Liver (tissue), 10 donors: ENCODE measurements at places on chromosomes 4 and X.

DNA sequence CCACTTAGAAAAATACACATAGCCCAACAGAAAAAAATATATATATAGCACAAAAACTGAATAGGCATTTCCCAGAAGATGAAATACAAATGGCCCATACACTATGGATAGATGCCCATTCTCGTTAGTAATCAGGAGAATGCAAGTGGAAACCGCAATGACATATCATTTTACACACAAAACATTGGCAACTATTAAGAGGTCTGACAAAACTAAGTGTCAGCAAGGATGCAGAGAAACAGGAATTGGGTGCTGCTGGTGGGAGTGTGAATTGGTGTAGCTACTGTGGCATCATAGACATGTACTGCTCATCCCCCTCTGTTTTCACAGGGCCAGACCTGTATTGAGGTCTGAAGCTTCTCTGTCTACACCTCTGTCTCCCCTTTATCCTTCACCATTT, 320.0 kb downstream of the IDS start:
- DNase-seq: no peak

DNA sequence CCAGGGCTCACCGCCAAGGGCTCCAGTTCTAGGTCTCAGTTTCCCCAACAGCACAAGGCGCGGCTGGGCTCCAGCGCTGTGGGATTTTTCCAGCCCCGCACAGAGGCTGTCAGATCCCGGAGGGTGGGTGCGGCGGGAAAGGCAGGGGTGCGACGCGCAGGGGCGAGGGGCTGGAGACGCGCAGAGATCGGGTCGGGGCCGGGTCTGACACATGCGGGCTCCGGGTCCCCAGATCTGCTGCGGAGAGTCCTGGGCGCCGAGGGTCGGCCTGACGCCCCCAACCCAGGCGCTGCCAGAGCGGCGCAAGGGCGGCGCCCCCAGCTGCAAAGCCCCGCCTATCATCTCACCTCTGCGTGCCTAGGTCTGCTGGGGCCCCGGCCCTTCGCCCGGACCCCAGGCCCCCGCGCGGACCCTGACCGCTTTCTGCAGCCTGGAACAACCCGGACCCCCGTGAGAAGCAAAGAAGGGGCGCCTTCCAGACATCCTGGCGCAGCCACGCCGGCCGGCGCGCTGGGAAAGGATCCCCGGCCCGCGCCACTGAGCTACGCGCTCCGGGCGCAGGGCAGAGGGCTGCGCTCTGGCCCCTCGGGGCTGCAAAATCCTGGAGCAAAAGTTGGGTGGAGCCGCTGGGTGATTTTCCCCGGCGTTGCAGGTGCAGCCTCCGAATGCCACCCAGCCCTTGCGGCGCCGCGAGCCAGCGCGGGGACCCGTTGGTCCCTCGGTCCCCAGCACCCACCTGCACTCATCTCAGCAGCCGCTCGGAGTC, 486 bp downstream of the ABLIM2 start:
- no peak for DNase-seq

DNA sequence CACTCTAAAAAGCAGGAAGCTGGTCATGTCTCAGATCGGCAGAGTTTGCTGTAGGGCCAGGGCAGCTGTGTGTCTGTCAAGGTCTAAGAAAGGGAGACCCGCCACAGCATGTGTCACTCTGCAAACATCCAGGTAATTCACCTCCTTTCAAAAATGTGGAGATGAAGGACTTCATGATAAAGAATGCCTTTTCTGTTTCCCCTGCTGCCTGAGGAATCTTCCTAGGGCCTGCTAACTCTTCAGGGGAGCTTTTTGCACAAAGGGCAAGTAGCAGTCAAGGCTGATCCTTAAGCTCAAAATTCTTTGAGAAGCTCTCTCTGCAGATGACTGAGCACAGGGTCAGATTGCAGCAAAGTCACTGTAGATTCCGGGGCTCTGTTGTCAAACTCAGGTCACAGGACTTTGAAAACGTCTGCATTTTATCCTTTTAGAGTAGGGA, 21.1 kb downstream of the RASL11B start:
- no peak for DNase-seq

GRCh38 chr4:17066972-17067371, 168.5 kb upstream of the LDB2 start:
- no peak for DNase-seq

DNA sequence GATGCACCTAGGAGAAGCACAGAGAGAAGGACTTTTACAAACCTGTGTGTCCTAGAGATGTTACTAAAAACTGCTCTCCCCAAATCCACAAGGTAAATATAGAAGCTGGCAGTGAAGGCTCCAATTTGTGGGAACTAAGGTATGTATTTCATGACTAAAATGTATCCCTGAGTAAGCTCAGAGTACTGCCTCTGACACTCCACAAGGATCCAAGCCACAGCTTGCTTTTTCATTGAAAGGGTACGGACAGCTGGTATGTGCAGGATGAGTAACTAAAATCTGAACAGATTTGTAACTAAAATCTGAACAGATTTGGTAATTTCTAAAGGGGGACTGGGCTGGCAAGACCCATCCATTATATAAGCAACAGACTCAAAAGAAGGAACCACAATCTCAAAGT, 187.6 kb downstream of the DCLK2 start:
- DNase-seq: no peak

GRCh38 chr4:47798165-47798564, 39.7 kb downstream of the CORIN start:
- no peak for DNase-seq

DNA sequence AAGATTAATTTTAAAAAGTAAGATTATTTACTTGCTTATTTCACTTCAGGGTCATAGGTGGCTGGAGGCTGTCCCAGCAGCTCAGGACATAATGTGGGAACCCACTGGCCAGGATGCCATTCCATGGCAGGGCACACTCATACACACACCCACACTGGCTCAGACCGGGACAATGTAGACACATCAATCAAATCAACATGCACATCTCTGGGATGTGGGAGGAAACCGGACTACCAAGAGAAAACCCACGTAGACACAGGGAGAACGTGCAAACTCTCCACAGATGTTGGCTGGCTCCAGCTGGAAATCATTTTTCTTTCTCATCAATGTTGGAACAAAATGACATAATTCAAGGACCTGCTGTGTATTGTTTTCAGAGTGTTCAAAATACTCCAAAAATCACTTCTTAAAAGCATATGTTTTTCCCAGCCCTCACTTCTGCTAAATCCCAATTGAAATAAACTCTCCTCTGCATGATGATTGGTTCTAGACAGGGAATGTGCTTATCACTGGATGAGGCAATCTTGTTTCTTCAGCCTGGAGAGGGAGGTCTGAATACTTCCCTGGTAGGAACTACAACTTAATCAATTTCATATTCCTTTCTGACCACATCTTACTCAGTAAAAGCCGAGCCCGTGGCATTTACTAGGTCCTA, 18.6 kb upstream of the CPE start:
- DNase-seq: no peak

- no peak for DNase-seq
Measured at GRCh38 chr4:147773261-147774184, 41.6 kb downstream of the ARHGAP10 start.

- no peak for DNase-seq
Measured at GRCh38 chr4:124085561-124086180, 626.9 kb downstream of the ANKRD50 start.

DNA sequence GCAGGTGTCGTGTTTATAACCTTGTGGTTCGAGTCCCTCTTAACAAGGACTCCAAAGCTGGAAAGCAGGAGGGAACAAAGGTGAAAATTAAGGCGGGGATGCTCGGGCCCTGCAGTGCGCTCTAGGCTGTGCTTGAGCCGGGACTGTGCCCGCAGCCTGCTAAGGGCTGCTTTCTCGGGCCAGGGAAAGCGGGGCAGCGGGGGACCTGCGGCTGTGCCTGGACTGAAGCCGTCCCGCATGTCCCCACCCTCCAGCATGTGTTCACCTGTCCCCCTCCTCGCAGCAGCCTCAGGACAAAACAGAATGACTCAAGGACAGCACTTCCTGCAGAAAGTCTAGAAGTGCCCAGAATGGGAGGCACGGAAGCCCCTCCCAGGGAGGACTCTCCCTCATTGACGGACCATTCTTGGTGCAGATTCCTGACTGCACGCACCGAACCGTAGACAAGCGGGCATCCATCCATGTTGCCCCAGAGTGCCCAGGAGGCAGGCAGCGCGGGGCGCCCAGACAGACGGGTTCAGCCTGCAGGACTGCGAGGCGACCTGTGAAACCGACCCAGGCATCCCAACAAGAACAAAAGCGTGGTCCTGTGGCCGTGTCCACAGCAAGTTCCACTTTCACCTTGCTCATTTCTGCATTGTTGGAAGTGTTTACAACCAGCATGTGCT, 342.9 kb downstream of the MAGEB5 start:
- no peak for DNase-seq

DNA sequence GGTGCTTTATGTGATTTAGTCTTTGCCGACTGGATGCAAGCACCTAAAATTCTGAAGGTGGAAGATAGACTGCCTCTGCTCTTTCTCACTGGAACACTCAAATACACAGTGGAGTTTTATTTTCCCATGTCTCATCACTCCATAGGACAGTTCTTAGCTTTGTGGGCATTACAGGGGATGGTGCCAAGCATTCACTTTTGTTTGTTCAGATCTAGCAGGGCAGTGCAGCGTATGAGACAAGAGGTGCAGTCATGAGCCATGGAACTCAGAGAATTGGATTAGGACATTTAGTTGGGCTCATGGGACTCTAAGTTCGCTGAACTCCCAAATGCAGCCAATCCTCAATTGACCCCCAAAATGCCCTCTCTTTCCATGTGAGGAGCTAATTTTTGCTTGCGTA, 1136.9 kb upstream of the PRKX start:
- DNase-seq: no peak

GRCh38 chr4:73258436-73258685, 237 bp downstream of the ANKRD17 start:
- DNase-seq: no peak

GRCh38 chr4:137394018-137394417, 138.3 kb downstream of the PCDH18 start:
- no peak for DNase-seq

GRCh38 chrX:24480400-24480865, 15.3 kb downstream of the PDK3 start:
- DNase-seq: no peak

DNA sequence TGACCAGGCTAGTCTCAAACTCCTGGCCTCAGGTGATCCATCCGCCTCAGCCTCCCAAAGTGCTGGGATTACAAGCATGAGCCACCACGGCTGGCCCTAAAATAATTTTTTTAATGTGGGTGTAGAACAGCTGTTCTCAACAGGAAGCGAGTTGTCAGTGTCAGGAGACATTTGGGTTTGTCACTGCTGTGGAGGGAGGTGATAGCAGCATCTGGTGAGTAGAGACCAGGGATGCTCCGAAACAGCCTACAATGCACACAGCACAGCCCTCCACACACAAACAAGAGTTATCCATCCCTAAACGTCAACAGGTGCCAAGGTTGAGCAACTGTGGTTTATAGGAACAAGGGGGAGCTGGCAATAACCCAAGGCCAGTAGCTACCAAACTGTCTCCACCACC, 243.4 kb upstream of the STS start:
- DNase-seq: no peak

- peak; percentile 91 for DNase-seq
Measured at GRCh38 chr4:15001869-15002658, at the start of gene CPEB2. Gene CPEB2, plus strand, starts transcription at chr4:15002481. Its CDS starts 193 bp downstream, at chr4:15002674.

- DNase-seq: no peak
Measured at GRCh38 chr4:38591617-38592337, 72.2 kb upstream of the KLF3 start.

GRCh38 chrX:77009691-77010090, 437.5 kb upstream of the FGF16 start:
- DNase-seq: no peak

DNA sequence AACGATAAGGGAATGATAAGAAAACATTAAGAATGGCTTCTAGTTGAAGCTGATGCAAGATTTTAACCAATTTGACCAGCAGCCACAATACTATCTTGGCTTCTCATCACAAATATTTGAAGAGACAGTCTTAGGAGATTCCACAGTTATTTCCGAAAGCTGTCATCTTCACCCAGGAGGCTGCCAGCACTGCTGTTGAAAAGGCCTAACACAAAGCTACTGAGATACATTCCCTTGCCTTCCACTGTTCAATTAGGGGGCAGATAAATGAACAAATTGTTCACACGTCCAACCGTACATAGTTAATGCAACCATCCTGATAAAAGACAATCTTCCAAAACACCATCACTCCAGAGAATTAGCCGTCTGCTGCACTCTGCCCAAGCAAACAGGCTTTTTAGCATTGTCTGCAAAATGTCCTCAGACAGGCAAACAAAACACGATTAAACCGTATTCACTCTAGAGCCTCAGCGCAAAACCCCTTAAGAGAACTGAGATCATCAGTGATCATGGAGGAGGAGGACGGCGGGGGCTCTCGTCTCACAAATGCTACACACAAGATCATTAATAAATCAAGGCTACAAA, 189.8 kb upstream of the PSAPL1 start:
- DNase-seq: no peak

- no peak for DNase-seq
Measured at GRCh38 chrX:47854474-47854873, 17.8 kb downstream of the ZNF81 start.

DNA sequence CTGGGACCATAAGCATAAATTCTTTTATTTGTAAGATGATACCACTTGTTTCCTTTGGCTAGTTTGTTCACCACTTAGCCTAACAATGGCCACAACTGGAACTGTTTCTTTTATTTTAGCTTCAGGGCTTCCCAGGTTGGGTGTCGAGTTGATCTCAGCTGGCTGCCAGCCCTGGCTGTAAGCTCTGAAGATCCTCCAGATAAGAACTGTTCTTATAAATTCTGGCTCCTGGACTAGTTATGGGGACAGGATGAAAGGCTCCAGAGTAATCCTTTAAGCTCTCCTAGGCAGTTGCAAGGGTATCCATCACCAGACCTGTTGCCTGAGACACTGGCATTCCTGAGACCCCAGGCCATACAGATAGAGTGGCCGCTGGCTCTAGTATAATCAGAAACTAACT, 129.4 kb upstream of the ACSL4 start:
- no peak for DNase-seq

DNA sequence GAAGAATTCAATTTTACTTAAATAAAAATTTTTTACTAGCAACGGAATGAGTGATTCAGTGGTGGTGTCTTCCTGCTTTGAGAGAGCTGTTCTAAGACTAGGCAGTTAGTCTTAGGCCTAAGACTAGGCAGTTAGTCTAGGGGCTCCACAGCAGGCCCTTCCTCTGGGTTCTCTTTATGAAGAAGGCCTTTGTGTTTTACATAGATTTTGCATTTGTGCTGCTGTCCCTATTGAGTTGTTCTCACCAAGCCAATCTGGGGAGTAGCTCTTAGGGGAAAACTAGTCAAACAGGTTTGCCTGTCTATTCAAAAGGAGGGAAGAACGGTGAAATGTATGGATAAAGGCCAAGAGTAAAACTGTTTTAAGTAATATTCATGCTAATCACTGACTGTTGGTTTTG, 7.6 kb downstream of the UGT8 start:
- no peak for DNase-seq

- peak; percentile 28 for DNase-seq
Measured at GRCh38 chr4:184293552-184293951, 75.9 kb upstream of the ENPP6 start.

- DNase-seq: no peak
Measured at GRCh38 chr4:107349266-107349665, 313.2 kb upstream of the DKK2 start.

DNA sequence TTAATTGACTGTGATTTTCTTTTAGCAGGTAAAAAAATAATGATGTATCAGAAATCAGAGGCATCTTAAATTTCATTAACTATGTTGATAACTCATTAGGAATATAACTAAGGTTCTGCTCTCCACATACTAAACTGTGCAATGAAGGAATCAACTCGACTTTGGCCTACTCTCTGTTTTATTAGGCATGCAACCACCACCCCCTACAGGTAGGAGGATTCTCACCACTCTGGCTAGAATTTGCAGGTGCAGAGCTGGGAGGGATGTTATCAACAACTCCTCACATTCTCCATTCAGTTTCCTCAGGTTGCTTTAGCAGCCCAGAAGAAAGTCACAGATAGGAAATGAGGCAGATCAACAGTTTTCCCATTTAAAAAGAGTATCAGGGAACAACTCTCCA, 160.1 kb downstream of the COX18 start:
- DNase-seq: no peak
